ENCODE measurements at places on chromosomes 16 and 17.
A peak's percentile ranks its signal among the peaks of the same experiment; 100 is the strongest.

DNA sequence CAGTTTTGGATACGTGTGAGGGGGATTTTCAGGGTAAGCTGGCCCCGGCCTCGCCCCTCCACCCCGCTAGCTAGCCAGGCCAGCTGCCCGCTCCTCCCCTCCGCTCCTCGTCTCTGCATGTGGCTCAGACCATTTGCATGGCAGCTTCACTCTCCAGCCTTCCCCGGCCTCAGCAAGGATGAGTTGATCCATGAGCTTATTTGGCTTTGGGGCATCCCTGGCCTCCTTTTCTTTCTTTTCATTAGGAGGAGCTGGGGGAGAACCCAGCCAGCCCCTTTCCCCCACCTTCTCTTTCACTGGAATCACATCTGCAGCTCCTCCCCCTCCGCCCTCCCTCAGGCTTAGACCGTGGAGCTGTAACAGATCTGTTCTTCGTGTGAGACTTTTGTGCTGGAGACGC is 30.7 kb downstream of the ELAC2 start:
- no peak for DNase-seq

GRCh38 chr16:80725566-80726162 is 78.7 kb downstream of the CDYL2 start:
- DNase-seq, result no peak

GRCh38 chr16:3212006-3212405 is 23.0 kb downstream of the ZNF200 start:
- no peak for DNase-seq

- peak; percentile 78 for DNase-seq
Measured at GRCh38 chr17:14604591-14605266, 303.8 kb downstream of the HS3ST3B1 start.

DNA sequence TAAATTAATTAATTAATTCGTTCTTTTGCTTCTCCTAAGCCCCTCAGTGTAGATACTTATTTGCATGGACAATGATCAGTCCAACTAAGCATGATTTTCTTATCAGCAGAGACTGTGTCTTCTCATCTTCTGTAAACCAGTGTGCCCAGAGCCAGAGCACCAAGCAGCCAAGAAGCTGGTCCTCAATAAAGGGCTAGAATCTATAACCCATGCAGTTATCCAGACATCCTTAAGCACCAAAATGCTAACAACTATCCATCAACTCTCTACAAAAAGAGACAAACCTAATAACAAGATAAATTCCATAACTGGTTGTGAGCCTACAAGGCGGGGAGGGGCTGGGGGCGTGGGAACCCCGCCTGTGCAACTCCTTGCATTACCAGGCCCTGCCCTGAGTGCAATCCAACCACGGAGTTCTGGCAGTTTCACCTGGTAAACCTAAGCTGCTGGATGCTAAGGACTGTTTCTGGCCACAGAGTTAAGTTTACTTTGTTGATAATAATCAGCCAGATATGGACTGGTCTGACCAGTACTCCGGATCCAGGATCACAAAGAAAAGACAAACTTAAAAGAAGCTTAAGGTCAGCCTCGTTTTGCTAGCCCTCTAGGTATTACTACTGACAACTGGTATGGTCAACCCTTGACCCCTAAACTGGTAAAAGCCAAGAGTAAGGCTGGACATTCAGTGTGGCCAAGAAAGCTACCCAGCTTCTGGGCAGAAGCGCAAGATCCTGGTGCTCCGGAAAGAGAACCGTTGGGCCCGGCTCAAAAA is 51.5 kb downstream of the ZFHX3 start:
- no peak for DNase-seq

DNA sequence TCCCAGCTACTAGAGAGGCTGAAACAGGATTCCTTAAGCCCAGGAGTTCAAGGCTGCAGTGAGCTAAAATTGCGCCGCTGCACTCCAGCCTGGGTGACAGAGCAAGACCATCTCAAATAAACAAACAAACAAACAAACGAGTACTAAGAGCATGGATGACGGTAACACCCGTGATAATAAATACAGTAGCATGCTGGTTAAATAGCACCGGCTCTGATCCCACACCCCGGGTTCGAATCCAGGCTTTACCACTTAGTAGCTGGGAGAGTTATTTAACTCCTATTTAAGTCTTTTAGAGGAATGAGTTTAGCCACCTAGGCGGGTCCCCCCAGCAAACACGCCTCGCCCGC is 301 bp upstream of the METTL22 start:
- no peak for DNase-seq

- no peak for DNase-seq
Measured at GRCh38 chr16:65828296-65828695, 538.2 kb upstream of the CDH5 start.

- DNase-seq, result no peak
Measured at GRCh38 chr17:9408381-9408780, 167.2 kb downstream of the STX8 start.

Data from hematopoietic multipotent progenitor cell treated with erythropoietin and hydrocortisone succinate and interleukin-3 and kit ligand, for 4 days (in vitro differentiated cells).